ENCODE measurements at places on chromosomes 2 and 18.

- no peak for DNase-seq
These were observed 886.5 kb downstream of the CNTNAP5 start for GRCh38 chr2:124911560-124911959.

DNA sequence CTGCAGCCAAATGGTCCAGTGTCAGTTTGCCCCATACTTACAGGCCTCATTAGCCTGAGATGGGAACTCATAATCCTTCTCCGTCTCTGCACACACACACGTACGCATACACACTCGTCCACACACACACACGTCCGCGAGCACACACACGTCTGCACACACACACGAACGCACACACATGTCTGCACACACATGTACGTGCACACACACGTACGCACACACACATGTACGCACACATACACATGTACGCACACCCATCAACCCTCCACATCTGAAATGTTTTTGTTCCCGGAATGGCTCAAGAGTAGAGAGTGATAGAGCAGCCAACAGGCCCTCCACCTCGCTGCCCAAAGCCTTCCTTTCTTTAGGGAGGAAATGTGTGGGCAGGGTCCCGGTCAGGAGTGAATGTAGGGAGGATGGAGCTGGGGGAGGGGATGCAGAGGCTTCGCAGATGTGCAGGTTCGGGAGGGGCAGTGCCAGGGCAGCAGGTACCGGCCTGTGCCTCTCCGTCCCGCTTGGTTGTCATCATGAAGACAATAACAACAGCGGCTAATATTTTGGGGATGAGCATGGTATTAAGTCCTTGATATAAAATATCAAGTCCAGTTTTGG lies 52.7 kb downstream of the PTGR3 start:
- no peak for DNase-seq

- no peak for DNase-seq
These were observed 16.4 kb upstream of the NFATC1 start for GRCh38 chr18:79379251-79379905.

- no peak for DNase-seq
These were observed 7.7 kb upstream of the YWHAQ start for GRCh38 chr2:9638532-9638931.

- DNase-seq = no peak
These were observed 36.3 kb downstream of the HDHD2 start for GRCh38 chr18:47113796-47114540.

- no peak for DNase-seq
These were observed 218.2 kb downstream of the RBM43 start for GRCh38 chr2:151043484-151043883.

Data from stimulated activated CD8-positive, alpha-beta memory T cell treated with anti-CD3 and anti-CD28 coated beads, Interleukin-12 subunit alpha, Interleukin-12 subunit beta, amount 100 ng/mL, for 1 hour (primary cell).